Activated CD8-positive, alpha-beta memory T cell treated with anti-CD3 and anti-CD28 coated beads for 1 hour (primary cell): ENCODE measurements at places on chromosomes 2 and 18.

- DNase-seq: no peak
These were observed 29.4 kb downstream of the PSTPIP2 start for GRCh38 chr18:46042571-46043123.

- DNase-seq: no peak
These were observed 246.4 kb upstream of the BOD1L2 start for GRCh38 chr18:56900195-56901094.

GRCh38 chr2:137675584-137676327 is 288.5 kb upstream of the HNMT start:
- no peak for DNase-seq

- DNase-seq: no peak
These were observed 329.5 kb upstream of the SYT4 start for GRCh38 chr18:43606795-43607194.

DNA sequence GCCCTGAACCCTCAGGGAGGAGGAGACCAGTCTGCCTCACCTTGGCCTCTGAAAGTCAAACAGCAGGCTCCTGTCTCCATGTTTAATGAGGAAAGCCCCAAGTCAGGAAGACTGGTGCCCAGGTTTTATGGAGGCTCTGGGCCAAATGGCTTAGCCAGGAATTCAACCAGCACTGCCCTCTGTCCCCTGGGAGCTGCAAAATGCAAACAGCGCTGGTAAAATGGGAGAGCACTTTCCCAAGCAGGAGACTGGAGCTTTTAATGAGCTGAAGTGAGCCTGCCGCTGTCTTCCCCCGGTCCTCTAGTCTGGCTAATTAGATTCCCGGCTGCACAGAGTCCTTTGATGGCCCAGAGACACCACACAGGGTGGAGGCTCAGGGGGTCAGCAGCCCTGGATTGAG is 276.0 kb upstream of the TRIB2 start:
- DNase-seq: no peak

GRCh38 chr18:34870555-34871310 is 160.6 kb downstream of the DTNA start:
- DNase-seq: no peak

DNA sequence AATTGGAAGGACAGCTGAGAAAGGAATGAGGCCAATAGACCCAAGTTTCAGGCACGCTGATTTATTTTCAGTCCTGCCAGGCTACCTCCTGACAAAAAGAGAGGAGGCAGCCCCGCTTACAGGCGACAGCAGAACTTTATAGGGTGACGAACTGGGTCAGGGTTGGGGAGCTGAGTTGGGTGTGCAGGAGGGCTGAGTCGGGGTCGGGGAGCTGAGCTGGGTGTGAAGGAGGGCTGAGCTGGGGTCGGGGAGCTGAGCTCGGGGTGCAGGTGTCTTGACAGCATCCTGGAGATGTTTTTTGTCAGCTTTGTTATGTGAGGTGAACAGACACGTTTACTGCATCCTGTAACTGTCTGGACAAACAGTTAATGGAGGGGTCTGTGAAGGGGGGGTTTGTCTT is 342.2 kb downstream of the ADCYAP1 start:
- no peak for DNase-seq

DNA sequence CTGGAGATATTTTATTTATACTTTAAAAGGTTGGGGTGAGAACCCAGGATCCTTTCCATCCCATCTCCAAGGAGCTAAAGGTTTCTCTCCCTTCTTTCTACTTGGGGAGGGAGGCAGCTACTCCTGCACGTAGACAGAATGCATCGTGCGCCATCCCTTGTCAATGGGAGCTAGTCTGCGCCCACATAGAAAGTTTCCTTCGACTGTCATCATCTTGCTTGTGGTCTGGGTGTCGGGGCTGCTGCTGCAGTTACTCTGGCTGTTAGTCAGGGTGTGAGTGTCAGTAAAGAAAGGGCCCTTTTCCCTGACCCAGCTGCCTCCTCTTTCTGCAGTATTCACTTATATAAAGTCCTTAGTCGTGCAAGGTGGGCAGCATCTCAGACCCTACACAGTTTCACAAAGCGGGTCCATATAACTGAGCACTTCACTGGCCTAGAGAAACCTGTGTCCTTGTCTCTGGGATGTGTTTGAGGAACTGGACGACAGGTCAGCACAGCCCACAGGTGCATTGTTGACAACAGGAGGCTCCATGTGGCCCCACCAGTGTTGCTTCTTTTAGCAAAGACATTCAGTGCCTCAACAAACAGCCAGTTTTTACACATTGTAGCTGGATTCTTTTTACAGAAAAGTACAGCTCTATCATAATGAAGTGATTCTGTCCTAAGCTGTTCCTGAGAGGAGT is 22.4 kb downstream of the NPAS2 start:
- no peak for DNase-seq

GRCh38 chr2:114579542-114579941 is 137.1 kb downstream of the DPP10 start:
- DNase-seq: no peak

DNA sequence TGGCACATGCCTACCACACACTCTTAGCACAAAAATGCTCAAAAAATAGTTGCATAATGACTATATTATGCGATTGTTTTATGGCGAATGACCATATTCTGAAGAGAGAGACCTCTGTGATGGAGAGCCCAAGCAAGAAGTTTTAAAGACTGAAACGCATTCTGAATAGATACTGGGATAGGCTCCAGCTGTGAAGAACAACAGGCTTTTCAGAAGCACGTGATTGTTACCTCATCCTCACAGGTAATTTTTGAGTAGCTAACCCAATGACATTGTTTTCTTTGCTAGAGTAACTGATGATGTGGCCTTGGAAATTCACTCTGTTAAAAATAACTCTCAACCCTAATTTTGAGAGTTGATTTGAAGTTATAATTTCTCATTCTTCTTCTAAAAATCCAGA is 2.0 kb upstream of the DDX18 start:
- no peak for DNase-seq

- no peak for DNase-seq
These were observed 50.6 kb downstream of the TTC21B start for GRCh38 chr2:165902934-165903333.

- no peak for DNase-seq
These were observed 32.9 kb downstream of the EHD3 start for GRCh38 chr2:31266804-31267203.

GRCh38 chr2:212941361-212941760 is 210.1 kb downstream of the IKZF2 start:
- DNase-seq: no peak

- no peak for DNase-seq
These were observed at the start of gene SOX11 for GRCh38 chr2:5691985-5692529. Gene SOX11 (plus strand): TSS chr2:5692384. CDS start chr2:5692722, 338 bp downstream.

DNA sequence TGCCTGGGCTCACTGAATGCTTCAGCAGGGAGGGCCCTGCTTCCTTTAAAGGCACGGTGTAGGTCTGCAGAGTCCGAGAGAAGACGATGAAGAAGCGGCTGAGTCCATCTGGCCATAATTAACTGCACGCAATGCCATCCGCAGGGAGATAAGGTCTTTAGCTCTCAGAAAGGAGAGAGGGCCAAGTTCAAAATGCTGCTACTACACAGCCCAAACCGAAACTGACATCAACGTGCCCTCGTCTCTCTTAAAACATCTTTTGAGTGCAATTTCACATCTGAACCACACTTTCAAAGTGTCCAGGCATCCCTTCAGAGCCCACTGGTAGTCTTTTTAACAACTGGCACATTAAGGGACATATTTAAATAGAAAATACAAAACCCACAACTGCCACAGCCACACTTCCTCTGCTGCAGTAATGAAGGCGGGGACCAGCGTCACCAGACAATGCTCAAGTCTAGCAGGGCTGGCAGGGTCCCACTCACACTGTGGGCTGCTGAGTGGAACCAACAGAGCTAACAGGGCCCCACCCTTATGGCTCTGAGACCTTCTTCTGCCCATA is 35.8 kb downstream of the ST3GAL5 start:
- peak; percentile 47 for DNase-seq

- DNase-seq: no peak
These were observed 74.7 kb upstream of the ETAA1 start for GRCh38 chr2:67322353-67323001.

DNA sequence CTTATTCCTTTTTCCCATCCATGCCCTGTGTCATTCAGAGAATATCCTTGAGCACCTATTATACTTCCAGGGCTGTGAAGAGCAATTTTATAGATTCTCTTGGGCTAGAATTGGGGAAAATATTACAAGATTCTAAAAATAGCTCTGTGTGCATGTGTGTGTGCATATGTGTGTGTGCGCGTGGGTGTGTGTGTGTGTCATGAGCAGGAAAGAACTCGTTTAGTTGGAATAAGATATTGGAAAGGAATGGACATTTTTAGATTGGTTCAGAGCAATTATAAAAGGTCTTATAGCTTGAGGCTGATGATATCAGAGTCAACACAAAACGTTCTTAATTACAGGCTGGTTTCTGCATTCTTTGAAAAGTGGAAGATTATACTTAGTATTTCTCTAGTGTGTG is 212.1 kb upstream of the COPS8 start:
- no peak for DNase-seq

- DNase-seq: no peak
These were observed 684.4 kb downstream of the IRS1 start for GRCh38 chr2:226115102-226115831.

DNA sequence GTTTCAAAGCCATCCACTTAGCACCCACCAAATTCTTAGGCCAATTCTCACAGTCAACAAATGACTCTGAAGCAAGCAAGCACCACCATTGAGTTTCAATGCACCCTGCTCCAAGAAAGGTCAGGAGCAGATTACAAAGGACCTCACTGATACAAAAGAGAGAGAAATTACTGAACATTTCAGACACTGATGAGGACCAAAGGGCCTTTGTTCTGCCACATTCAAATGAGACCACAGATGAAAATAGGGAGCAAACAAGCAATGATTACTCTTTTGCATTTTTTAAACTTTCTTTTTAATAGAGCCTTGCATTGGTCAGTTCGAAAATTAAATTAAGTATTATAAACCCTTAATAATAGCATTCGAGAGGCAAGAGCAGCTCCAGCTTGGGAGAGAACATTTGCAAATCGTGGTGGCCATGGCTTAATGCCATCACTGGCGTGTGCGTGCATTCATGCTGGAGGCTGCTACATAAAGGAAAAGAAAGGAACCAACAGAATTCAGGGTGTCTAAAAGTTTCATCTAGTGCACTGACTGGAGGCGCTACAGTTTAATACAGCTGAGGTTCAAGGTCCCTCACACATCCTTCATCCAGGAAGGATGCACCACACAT is 87.5 kb downstream of the KLF7 start:
- no peak for DNase-seq

- no peak for DNase-seq
These were observed 141.2 kb downstream of the SETBP1 start for GRCh38 chr18:44821924-44822323.

GRCh38 chr2:178530625-178531142 is 50.4 kb downstream of the PLEKHA3 start:
- DNase-seq: no peak

DNA sequence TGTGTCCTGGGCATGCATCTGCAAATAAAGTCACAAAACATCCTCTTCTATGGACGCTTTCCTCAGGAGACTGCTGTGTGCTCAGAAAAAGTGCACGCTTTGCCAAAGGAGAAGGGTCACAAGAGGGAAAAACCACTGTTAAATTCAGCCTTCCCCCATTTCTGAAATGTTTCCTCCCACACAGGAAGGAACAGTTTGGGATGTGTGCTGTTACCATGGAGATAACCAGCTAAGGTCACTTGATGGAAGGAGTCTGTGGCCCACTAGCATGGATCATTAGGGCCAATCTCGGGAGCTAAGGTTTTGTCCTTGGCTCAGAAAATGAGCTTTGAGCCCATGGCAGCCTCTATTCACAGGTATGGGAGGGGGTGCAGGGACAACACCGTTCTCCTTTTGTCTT is 5.6 kb downstream of the KCNE4 start:
- DNase-seq: no peak

- DNase-seq: no peak
These were observed 380.4 kb upstream of the POU3F3 start for GRCh38 chr2:104473546-104473945.

- DNase-seq: no peak
These were observed 11.1 kb upstream of the CABYR start for GRCh38 chr18:24127735-24128134.

- no peak for DNase-seq
These were observed 120.2 kb downstream of the CLIP4 start for GRCh38 chr2:29235411-29235810.

- DNase-seq: no peak
These were observed 212.3 kb downstream of the SNTG2 start for GRCh38 chr2:1162768-1163584.

GRCh38 chr18:48422947-48423378 is 13.8 kb upstream of the ZBTB7C start:
- DNase-seq: no peak

DNA sequence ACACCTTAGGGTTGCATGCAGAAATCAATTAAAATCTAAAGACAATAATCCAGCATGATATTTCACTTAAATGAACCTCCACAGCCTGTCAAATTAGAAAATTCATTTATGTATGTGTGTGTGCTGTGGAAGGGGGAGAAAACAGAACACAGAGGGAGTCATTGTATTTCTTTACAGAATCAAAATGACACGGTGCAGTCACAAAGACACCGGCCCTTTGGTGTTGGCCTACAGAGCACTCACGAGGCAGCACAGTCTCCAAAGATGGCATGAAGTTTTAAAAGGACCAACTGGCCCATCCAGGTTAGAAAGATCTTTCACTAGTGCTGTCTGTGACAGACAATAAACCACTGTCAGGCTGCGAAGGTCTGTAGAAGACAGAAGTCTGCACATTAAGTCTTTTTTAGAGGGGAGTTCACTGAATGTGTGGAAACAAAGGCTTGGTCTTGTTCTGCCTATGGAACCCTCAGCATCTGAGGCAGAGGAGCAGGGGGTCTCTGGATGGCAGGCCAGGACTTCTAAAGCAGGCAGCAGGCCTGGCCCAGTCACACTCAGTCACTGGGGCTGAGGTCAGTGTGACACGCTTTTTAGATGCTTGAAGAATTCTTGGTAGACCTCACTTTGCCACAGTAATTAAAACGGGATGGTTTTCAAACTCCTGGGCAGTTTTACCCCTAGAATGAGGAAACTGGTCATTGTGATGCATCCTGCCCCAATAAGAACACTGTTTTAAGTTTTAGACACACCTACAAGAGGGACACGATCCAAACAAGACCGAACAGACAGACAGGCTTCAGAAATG is 184.9 kb downstream of the AFF3 start:
- DNase-seq: no peak

GRCh38 chr2:112483831-112484230 is 1.9 kb downstream of the TTL start:
- DNase-seq: no peak

GRCh38 chr2:209496586-209496982 is 72.7 kb downstream of the MAP2 start:
- no peak for DNase-seq
